NCI-H1048 (cell line): ENCODE measurements at places on chromosomes 7 and 10.
A peak's percentile ranks its signal among the peaks of the same experiment; 100 is the strongest.

- peak; percentile 65 for DNase-seq
These were observed 35.4 kb downstream of the TRIL start for GRCh38 chr7:28922624-28923331.

DNA sequence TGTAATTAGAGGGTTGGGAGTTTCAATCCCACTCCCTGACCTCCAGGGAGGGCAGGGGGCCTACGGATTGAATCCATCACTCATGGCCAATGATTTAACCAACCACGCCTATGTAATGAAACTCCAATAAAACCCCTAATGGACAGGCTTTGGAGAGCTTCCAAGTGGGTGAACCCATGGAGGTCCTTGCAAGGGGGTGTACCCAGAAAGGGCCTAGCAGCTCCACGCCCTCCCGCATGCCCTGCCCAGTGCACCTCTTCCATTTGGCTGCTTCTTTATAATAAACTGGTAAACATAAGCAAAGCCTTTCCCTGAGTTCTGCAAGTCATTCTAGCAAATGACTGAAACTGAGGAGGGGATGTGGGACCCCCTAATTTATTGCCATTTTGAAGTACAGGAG lies 280.1 kb downstream of the FRMD4A start:
- no peak for DNase-seq

DNA sequence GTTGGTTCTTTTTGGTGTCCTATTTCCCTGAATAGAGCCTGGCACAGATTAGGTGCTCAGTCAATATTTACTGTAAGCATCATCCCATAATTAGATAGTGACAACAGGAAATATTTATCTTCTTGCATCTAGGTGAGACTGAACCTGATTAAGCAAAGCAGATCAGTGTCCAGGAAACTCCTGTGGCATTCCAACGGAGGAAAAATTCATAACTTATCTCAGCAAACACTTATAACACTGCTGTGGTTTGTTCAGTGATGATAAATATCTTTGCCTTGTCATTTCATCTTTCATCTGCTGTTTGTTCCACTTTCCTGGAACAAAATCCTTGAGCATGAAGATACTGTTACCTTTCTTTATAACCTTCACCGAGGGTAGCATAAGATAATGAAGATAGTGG lies 1160.3 kb upstream of the AUTS2 start:
- DNase-seq: no peak

GRCh38 chr10:119653209-119653608 lies 2.0 kb downstream of the BAG3 start:
- no peak for DNase-seq

DNA sequence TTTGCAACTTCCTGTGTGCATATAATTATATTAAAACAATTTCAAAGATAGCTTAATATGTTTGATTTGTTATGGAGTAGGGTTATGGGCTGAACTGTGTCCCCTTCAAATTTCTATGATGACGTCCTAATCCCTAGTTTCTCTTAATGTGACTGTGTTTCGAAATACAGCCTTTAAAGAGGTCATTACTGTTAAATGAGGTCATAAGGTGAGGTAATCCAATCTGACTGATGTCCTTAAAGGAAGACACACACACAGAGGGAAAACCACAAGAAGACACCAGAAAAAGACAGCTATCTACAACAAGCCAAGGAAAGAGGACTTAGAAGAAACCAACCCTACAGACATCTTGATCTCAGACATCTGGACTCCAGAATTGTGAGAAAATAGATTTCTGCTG lies 407.4 kb downstream of the MAGI2 start:
- no peak for DNase-seq
